ENCODE measurements at places on chromosomes 1 and 21.
A peak's percentile ranks its signal among the peaks of the same experiment; 100 is the strongest.

GRCh38 chr1:160078512-160079195 lies 2.7 kb upstream of the KCNJ9 start:
- DNase-seq, result no peak

GRCh38 chr1:6367381-6368012 lies 26.1 kb downstream of the ACOT7 start:
- DNase-seq, result no peak

DNA sequence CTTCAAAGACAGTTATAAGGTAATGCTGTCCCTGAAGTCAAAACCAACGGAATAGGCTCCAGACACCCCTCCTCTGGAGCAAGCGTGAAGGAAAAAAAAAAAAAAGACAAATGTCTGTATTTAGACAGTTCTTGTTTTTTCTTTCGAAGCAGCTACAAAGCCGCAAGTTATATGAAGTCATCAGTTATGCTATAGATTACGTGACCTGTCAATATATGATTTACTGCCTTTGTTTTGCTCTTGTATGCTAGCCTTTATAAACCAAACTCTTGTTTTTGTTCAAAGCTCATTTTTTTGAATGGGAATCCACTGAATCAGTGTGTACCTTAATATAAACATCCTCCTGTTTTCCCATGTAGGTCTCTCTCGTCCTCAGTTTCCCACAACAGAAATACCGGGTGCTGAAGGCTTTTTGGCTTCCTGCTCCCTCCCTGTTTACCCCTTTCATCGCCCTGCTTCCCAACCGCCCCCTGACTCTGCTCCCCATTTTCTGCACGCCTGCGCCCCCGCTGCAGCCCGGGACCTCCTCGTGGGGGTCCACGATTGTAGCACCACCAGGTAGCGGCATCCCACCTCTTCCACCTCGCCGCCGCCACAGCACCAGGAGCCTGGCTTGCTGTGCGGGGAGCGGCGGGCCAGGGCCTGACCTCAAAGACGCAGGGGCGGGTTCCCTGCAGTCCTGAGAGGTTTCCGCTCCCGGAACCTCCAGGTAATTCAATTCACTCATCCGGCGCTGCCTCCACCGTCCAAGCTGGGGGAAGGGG lies 5.2 kb upstream of the ZNF678 start:
- no peak for DNase-seq

- DNase-seq, result peak; percentile 52
Observed at GRCh38 chr1:81834921-81835698, 34.4 kb downstream of the ADGRL2 start.

- DNase-seq, result no peak
Observed at GRCh38 chr1:87108228-87108627, 193.8 kb downstream of the HS2ST1 start.

GRCh38 chr1:41880261-41880660 lies 38.5 kb downstream of the HIVEP3 start:
- no peak for DNase-seq

DNA sequence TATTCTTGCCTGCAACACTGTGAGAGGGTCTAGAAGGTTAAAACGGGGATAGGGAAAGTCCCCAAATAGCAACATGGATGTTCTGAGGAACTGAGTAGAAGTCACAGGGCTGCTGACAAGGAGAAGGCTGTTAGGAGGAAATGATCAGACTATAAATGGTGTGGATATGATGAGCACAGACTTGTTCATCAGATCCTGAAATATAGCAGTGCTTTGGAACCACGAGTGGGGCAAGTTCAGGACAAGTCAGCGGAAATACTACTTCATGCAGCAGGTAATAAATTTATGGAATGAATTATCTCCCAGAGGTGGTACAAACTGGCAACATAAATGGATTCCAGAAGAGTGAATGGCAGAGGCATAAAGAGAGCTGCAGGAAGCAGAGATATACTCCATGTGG lies 3.2 kb upstream of the KIAA0040 start:
- DNase-seq, result no peak

DNA sequence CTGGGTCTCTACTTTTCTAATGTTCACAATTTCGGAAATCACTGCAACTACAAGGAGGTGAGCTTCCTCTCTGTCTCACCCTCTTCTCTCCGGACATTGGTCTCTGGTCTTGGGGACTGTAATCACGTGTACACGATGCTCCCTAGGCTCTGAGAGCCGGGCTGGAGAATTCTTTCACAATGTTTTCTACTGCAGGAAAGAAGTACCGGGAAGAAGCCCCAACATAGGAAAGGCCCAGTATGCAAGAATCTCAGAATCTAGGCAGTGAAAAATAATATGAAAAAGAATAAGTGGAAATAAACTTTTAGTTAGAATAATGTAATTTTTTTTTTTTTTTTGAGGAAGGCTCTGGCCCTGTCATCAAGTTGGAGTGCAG lies 13.5 kb upstream of the HJV start:
- DNase-seq, result no peak

DNA sequence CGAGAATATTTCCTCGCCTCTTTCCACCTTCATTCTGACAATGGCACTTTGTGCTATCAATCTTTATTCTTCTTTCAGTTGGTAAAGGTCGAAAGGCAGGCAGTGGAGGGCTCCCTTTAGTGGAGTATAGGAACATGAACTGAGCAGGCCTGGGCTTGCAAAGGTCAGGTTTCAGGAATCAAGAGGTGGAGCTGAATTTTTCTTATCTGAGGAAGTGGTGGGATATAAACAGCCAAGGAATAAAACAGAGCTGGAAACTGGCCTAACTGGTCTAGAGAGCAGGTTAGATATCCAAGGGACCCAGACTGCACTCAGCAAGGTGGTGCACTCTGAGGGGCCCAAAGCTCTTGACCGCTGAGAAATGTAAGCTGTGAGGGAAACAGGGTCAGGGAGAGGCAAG lies 99.1 kb downstream of the PLA2G4A start:
- DNase-seq, result no peak

- DNase-seq, result peak; percentile 39
Observed at GRCh38 chr1:168261390-168261789, 19.3 kb upstream of the TBX19 start.

DNA sequence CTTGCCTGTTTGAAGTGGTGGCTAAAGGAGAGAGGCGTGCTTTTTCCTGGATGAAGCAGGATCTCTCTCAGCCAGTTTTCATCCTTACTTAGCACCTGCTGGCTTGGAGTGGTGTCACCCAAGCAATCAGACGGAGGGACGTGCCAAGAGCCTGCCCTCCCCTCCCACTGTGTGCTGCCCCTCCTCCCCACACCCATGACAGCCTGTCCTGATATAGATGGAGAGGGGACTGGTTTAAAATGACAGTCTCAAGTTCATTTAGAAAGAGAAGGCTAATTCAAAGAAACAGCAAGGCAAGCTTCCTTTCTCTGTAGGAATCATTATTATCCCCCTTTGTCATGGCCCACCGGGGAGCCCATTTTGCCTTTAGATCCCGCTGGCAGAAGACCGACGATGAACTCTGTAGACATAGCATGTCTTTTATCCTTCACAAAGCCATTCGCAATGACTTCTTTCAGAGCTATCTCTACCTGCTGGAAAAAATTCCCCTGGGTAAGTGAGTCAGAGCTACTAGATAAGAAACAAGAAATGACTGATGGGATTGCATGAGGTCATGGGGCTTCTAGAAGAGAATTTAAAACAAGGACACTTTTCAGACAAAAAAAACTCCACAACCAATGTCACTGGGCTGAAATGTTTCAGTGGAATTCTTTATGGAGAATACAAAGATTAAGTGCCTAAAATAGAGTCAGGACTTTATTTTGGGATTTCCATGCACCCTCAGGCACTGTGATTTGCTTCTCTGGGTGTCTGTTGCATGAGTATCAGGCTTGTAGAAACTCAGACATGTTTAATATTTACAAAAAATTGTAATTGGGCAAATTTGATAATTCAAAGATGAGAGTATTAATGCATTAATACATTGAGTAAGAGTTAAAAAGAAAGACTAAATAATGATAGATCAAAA lies at the start of gene NTMT2:
NTMT2 (plus strand) TSS at position 190 of the 907 bp plus-strand sequence; CDS start at position 339, 149 bp downstream.
- no peak for DNase-seq

DNA sequence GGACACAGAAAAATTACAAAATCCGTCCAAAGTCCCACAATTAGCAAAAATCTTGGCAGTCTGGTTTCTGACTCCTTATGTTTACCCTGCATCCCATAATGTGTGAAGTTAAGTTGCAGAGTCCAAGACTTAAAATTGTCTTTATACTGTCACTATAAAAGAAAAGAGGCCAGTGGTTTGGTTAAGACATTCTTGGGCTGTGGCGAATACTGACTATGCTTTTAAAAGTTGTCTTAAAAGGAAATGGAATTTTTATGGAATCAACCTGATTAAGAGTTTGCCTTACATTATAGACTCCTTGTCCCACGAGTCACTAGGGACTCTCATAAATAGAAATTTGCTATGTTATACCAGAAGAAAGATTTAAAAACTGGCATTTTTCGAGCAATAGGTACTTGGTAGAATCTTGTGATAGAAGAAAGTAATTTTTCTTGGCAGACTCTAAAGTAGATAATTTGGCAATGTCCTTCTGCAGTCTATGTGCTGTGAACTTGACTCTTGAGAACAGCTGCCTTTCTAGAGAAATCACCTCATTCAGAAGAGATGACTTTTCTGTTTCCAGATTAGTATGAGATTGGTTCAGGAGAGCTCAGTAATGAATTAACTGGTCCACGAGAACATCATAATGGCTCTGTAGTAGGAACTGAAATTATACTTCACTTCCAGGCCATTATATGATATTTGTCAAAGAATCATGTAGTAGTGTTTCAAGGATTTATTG lies 31.8 kb downstream of the NTNG1 start:
- no peak for DNase-seq
